ENCODE measurements at places on chromosomes 5 and 9.
A peak's percentile ranks its signal among the peaks of the same experiment; 100 is the strongest.

- no peak for DNase-seq
These were observed 7.6 kb upstream of the KCNV2 start for GRCh38 chr9:2709645-2710101.

DNA sequence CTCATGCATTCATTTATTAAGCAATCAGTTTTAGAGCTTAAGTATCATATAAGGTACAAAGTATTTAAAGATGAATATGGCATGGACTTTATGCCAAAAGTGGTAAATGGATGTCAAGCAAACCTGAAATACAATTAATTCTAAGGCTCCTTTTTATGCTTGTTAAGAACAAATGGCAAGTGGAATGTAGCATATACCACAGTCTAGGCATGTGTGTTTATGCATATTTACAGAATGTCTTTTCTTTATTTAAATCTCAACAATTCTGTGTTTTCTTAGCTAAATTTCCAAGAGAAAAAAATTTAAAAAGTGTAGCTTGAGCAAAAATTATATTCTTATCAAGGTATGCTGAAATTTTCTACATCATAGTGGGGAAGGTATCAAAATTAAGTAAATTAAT lies 39.8 kb downstream of the MPDZ start:
- no peak for DNase-seq

DNA sequence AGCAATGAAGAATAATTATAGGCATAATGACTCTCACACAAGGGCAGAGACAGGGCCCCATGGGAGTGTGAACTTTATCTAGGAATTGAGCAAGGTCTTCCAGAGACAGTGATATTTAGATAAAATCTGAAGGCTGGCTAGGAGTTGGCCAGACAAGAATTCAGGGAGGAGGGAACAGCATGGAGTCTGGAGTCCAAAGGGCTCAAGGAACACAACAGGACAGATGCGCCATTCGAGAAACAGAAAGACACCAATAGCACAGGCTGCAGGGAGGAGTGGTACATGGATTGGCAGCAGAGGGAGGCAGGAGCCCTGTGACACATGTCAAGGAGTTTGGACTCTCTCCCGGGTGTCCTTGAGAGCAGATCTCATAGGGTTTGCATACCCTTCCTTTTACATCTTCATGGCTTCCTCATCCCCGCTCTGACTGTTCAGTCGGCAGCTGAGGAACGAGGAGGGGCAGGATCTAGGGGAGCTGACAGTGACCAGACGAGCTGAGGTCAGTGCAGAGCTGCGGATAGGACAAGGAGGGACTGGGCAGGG lies 64.0 kb upstream of the XPA start:
- DNase-seq = no peak

GRCh38 chr5:149561848-149562247 lies 10.6 kb upstream of the CSNK1A1 start:
- DNase-seq = peak; percentile 59

GRCh38 chr5:36414869-36415282 lies 113.2 kb upstream of the RANBP3L start:
- peak; percentile 47 for DNase-seq

All from endodermal cell (in vitro differentiated cells).